Bronchial smooth muscle cell (primary cell): ENCODE measurements at places on chromosomes 5 and 9. TPM values are rescaled to one million over a fixed set of nuclear protein-coding genes. Genes with fewer than 3 reads are reported as not detected.

The GARIN3 gene
- total RNA-seq, result not detected in 2 replicates

The PDE6A gene
- total RNA-seq, result not detected in 2 replicates

The CCL27 gene
- 0.09 TPM in 1 of 2 replicates, not detected in the other for total RNA-seq

The OSMR gene
- 20.1 and 36.3 TPM in 2 replicates for total RNA-seq

The SEC24A gene
- 11.6 and 15.6 TPM in 2 replicates for total RNA-seq

The CENPK gene
- total RNA-seq, result 2.1 and 5.0 TPM in 2 replicates

The MARVELD2 gene
- total RNA-seq, result 0.16 and 0.26 TPM in 2 replicates

The WDR38 gene
- total RNA-seq, result not detected in 2 replicates

The CKMT2 gene
- total RNA-seq, result 1.3 and 3.6 TPM in 2 replicates
